NCI-H774 (cell line): ENCODE measurements at places on chromosomes 7 and 10.
A peak's percentile ranks its signal among the peaks of the same experiment; 100 is the strongest.

- DNase-seq, result no peak
Observed at GRCh38 chr10:59904426-59905065, 1.8 kb downstream of the CCDC6 start.

DNA sequence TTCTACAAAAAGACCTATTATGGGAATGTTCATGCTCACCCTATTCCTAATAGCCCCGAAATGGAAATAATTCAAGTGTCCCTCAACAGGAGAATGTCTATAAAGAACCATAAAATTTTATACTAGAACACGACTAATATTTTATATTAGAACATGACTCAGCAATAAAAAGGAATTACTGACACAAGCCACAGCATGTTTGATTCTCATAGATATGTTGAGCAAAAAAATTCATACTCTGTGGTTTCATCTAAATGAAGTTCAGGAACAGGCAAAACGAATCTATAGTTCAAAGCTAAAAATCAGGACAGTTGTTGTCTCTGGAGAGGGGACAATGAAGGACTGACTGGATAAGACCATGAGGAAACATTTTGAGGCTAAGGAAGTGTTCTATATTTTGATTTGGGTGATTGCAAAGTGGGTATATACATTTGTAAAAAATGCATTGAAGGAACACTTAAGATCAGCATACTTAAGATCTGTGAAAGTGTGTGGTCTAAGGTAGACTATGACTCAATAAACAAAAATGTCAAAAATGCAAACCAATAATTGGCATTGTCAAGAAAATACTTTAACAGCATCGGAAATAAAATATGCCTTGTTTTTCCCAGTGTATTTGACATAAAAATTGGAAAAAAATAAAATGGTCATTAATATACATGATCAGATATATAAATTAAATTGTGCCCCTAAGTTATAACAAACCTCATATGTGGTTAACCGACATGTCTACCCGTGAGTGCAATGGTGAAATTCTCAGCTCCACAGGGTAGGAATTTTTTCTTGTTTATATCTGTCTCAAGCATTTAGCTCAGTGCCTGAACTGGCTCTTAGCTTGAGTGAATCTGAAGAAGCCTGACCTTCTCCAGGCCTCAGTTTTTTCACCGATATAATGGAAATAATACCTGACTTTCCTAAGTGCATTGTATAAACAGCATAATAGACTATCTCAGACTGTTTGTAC, 124.9 kb upstream of the CTTNBP2 start:
- DNase-seq, result no peak

- DNase-seq, result no peak
Observed at GRCh38 chr7:2114052-2114451, 118.7 kb downstream of the MAD1L1 start.

DNA sequence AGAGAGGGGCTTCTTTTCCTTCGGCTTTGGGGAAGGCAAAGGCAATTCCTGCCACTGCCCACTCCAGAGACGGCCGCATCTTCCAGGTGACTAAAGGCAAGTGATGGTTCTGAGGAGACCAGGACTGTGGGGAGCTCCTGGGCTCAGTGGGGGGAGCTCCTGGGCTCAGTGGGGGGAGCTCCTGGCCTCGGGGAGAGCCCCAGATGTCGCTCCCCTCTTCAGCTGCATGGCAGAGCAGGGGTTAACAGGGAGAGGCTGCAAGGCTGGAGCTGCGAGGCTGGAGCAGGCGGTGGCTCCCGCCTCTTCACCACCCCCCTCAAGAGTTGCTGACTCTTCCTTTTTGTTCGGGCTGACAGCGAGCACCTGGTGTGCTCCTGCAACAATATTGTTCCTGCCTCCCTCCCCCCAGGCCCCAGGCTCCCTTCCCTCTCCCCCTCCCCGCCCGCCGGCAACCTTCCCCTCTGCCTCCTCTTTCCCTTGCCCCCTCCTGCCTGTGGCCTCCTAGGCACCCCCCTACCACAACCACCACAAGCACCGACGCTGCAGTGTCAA, 56.3 kb upstream of the LBX1 start:
- DNase-seq, result peak; percentile 12

DNA sequence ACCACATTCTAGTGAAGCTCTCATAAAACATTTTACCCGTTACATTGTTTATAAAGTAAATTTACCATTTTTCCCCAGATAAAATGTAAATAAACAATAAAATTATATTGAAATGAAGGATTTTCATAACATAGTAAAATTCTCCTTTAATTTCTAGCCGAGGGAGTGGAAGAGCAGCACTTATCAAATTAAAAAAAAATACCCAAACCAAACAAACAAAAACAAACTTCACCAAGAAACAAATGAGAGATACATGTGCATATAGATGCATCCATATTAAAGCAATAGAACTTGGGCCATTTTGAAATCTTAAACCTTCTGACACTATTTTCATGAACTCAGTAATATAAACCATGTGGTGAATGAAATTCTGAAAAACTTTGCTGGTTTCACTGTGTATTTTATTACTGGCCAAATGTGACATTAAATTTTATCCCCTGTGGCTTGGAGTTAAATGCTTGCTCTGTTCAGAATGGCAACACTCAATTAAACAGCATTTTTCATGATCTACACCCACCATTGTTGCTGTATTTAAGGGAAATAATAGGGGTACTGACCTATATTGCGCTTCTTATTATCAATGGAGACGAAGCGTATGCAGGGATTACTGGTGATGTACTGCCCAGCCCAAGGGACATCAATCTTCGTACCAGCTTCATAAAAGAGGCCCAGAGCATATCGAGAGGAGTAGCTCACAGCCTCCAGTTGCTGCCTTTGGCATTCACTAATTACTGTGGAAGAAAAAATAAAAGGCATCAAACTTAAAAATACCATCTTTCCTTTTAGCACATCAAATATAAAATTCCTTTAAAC, 220.9 kb downstream of the RNLS start:
- DNase-seq, result no peak

DNA sequence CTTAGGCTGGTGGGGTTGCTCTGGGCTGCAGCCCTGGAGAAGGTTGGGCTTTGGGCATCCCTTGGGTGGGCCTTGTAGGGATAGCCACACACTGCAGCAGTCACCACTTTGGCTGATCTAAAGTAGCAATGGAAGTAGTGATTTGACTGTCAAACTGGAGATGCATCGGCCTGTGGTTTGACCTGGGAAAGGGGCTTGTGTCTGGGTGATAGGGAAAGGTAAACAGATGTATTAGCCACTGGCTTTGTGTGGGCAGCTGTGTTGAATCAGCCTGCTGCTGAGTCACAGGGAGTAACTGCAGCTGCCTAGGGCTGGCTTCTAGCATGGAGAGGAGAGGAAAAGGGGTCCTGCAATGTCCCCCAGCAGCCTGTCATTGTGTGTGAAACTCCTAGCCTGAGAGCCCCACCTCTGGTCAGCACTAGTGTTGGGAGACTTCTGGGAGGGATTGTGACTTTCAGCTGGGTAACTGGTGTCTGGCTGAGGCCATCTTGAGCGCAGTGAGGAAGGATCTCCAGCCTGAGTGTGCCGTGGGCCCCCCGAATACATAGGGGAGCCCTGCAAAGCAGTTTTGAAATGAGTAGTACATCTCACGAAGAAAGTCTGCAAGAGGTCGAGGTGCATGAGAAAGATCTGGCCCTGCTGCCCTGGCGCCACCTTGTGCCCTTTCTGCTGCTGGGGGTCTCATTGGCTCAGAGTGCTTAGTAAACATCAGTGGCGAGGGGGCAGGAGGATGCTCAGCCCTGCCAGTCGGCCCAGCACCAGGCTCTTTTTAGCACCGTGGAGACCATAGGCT, 117.3 kb downstream of the FANK1 start:
- peak; percentile 38 for DNase-seq

DNA sequence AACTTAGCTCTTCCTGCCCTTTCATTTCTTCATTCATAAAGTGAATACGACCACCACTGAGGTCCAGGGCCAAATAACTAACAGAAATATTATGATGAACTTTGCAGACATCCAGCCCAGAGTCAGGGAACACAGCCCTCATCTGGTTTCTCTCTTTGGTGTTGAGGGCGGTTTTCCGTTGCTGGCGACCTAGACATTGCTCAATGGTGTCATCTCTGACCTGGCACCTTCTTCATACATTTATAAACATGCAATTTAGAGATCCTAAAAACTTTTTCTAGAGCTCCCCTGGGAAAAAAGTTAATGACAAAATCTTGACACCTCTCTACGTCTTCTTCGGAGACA, 324 bp upstream of the TET1 start:
- DNase-seq, result no peak

- no peak for DNase-seq
Observed at GRCh38 chr10:57897611-57898010, 370.1 kb downstream of the IPMK start.

DNA sequence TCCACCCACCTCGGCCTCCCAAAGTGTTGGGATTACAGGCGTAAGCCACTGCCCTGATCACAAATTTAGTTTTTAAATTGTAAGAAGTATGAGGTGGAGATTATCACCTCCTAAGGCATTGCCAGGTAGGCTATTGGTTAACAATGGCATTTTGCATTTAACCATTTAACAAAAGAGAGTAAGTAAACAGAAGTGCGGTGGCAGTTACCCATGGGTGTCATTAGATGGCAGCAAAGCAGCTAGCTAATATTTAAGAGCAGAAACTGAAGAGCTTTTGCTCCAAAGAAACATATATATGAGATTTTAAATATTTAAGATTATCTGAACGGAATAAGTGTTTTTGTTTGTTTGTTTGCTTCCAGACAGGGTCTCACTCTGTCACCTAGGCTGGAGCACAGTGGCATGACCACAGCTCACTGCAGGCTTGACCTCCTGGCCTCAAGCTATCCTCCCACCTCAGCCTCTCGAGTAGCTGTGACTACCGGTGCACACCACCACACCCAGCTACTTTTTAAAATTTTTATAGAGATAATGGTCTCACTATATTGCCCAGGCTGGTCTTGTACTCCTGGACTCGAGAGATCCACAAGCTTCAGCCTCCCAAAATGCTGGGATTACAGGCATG, 325.5 kb upstream of the C7orf33 start:
- DNase-seq, result peak; percentile 39

DNA sequence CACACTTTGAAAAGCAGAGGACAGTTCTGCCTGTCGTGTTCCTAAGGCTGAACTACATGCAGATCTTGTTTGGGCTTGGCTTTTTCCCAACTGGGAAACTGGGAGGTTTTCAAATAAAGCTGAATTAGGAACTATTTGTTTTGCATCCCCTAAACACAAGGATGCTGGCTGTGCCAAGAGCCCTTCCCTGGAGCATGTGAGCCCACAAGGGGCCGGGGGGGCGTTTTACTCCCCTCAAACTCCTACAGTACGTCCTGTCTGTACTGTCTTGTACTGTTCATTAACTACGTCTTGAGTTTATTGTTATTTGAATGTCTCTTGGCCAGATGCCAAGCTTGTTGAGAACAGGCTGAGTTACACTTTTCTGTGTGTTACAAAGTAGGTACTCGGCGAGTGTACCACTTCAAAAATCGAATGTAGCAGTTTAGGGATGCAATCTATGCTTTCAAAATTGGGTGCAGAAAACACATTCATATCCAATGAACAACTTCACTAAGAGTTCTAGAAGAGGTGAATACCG, 94.9 kb downstream of the GFRA1 start:
- no peak for DNase-seq

GRCh38 chr7:66075590-66076461, at the start of gene ASL:
ASL (plus strand) TSS chr7:66075819; CDS start chr7:66076082, 263 bp downstream.
- peak; percentile 92 for DNase-seq

DNA sequence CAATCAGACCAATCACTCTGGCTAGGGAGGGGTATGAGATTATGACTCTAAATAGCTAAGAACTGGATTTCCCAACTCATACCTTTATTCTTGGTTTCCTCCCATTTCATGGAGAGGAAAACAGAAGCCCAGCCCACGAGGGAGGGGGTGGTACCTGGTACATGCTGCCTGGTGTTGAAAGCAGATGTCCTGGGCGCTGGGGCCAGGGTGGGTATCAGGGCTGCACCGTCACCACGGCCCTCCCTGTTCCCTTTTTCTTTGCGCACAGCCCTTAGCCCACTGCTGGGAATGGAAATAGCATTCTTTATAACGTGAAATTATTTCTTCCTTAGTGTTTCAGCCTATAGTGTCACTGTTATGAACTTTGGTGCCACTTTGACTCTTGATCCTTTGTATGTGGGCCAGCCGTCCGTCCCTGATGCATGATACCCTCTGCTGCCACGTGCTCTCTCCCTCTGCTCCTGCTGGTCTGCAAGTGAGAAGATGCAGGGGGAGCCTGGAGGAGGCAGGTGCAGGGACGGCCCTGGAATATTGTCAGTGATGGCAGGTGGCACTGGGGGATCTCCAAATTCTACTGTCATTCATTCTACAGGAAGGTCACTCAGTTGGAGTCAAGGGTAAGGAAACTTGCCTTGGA, 158.5 kb downstream of the CDH23 start:
- no peak for DNase-seq

DNA sequence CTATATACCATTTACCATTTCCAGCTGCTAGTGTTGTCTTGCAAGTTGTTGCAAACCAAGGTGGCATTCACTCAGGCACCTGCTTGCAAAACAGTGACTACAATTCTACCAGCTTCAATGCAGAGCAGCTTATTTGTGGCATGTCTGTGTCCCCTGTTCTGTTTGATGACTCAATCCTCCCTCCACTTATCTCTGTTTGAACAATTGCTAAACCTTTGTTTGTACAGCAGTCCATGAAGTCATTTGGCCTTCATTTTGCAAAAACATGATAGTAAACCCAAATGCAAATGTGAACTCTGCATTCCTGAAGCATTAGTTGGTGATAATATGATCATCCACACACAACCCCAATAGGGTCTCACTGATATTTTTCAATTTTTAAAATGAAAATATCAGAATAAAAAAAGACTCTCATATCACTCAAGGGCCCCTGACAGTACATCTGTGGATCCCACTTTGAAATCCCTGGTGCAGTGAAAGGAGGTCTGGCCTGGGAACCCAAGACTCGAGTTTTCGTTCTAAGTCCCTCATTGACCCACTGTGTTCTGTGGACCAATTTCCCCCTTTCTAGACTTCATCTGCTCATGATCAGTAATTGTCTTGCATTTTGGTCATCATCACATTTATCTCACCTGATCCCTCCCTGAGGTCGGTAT, 425.4 kb downstream of the RPS24 start:
- peak; percentile 84 for DNase-seq

DNA sequence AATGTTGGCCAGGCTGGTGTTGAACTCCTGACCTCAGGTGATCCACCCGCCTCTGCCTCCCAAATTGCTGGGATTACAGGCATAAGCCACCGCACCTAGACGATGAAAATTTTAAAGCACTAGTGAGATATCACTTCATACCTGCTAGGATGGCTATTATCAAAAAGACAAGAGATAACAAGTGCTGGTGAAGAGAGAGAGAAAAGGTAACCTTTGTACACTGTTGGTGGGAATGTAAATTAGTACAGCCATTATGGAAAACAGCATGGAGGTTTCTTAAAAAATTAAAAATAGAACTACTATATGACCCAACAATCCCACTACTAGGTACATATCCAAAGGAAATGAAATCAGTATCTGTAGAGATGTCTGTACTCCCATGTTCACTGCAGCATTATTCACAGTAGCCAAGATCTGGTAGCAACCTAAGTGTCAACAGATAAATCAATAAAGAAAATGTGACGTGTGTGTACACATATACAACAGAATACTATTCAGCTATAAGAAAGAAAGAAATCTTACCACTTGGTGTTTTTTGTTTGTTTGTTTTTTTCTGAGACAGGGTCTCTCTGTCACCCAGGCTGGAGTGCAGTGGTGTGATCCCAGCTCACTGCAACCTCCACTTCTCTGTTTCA, 12.5 kb downstream of the MMS19 start:
- DNase-seq, result no peak
